ENCODE measurements at places on chromosomes 7 and 10.

GRCh38 chr7:72038022-72038732, 374.0 kb downstream of the CALN1 start:
- no peak for DNase-seq

DNA sequence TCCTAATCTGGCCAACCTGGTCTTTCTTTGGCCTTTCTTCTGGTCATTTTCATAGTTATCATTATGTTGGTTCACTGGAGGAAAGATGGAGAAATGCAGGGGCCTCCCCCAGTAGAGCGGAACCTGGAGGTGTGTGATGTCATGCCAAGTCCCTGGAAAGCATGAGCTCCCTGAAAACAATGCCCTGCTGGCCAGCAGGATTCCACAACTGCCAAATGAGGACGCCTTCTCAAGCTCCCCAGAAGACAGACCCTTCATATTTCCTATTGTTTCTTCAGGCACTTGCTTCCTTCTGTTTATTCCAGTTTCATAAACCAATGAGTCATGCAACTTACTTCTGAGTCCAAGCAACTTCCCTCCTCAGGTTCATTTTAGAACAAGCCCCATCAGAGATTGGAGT, 339.0 kb downstream of the GATA3 start:
- no peak for DNase-seq

DNA sequence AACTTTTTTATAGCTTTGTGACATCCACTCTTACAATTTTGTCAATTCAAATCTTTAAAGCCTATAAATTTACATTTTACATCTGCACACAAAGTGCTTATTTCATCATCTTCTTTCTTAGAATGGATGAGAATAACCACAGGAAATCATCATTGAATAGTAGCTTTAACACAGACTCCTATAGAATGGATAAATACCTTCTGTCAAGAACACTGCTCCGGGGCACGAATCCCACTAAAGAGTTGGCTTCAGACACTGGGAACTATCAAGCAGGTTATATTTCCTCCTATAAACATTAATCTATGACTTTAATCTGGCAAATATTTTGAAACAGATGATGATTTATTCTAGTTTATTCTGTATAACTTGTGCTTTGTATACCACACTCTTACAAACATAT, 269.7 kb upstream of the TPK1 start:
- no peak for DNase-seq

DNA sequence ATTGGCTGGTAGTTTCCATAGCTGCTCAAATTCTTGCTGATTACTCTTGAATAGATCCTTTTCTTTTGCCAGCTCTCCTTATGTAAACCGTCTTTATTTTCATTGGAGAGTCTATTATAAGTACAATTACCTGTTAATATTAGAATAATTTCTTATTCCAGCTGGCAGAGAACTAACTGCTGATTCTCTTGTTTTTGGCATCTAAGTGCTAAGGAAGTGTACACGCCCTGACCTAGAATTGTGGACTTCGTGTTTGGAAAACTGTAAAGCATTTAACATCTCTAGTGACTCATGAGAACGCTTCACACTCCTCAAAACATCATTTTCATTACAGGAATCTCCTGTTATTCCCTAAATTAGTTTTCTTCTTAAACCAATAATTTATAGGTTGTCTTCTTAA, 39.9 kb upstream of the FAM171A1 start:
- no peak for DNase-seq

- no peak for DNase-seq
Measured at GRCh38 chr7:6385110-6385781, 62.5 kb downstream of the DAGLB start.

DNA sequence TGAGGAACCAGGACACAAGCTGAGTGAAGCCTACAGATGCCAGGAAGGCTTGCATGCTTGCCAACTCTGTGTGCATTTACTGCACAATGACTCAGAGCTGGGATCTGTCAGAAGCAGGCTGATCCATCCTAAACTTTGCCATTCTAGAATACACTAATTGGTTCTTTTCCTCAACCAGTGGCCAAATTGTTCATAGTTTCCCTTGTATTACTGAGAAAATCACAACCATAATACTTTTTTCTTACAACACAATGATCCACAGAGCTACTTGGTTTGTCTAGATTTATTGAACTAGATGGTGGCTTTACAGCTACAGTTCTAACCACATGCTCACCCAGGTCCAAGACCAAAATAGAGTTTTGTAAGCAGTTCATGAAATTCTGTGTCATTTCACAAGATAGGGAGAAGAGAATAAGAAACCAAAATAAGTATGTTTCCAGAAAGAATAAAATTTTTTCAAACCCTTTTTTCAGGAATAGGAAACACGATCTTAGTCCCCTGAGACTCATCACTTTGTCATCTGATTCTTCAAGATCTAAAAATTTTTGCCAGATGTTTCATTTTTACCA, 21.0 kb upstream of the LRRC17 start:
- DNase-seq = no peak

GRCh38 chr7:151895631-151896031, 18.7 kb upstream of the PRKAG2 start:
- no peak for DNase-seq

DNA sequence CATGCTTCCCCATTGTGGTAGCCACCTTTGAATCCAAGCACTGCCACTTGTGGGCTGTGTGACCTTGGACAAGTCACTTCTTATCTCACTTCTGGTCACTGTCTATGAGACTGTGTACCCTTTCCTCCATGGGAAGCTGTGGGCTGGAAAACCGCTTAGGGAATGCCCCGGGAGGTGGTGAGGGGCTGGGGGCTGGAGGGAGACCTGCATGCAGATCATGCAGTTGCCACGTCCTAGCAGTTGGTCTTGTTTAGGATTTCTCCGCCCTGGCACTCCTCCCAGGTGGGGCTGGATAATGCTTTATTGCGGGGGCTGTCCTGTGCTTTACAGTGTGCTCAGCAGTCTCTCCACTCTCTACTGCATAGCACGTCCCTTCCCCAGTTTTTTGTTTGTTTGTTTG, 62.9 kb upstream of the OPN4 start:
- no peak for DNase-seq

DNA sequence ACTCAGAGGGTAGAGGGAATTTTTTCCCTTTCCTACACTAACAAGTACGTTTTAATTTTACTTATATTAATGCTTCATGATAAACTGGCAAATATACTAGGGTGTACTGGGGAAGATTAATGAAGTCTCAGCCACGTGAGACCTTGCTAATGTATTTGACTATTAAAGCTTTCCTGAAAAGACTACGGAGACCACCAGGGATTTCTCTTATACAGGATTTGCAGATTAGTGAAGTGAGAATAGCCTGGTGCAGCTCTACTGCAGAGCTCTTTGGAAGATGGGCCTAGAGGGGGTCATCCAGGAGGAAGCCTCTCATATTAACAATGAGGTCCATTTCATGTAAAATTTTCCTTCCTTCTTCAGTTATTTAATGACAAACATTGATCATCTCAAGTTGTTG, 379.0 kb downstream of the SORCS1 start:
- no peak for DNase-seq

- no peak for DNase-seq
Measured at GRCh38 chr7:133742709-133743538, 384.2 kb upstream of the LRGUK start.

DNA sequence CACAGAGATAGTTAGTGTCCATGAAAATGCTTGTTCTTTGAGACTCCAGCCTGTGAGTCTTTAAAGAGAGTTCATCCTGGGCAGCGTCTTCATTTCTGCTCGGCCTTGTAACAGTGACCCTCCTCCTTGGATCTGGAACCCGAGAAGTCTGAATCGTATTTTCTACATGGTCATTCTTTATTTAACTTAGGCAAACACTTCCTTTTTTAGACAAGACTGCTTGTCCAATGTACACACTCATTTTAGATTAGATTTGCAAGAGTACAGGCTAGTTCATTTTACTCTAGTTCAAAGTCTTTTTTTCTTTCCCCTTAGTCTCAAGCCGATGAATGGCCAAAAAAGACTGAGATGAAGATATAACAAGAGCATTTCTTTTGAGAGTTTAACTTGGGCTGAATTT, 133.5 kb downstream of the CHN2 start:
- no peak for DNase-seq

- no peak for DNase-seq
Measured at GRCh38 chr7:128934361-128935341, 3.1 kb upstream of the IRF5 start.

GRCh38 chr10:94239696-94240095, 123.0 kb downstream of the NOC3L start:
- no peak for DNase-seq

DNA sequence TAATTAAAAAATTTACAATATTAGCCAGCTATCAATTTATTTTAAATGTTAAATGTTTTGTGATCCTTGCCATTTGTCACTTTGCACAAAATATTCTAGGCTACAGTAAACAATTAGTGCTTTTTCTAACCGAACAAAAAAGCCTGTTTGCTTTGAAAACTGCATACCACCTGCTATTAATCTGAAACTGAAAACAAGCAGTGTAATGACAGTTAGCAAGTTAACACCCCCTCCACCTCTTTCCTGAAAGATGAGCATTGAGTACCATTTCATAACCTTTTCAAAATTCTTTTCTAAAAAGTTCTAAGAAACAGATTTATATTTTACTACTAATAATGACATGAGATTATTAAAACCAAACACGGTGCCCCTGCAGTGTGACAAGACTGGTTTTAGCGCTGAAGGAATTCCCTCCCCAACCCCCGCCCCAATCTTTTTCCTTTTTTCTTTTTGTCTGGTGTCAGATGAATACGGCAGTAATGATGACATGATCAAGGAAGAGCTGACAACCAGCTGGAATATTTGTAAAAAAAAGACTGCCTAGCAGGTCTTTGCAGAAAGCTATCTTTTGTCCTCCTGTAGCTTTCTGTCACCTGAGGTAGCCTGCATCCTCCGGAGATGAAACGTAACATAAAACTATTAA, 175.6 kb downstream of the CHCHD3 start:
- DNase-seq = no peak

DNA sequence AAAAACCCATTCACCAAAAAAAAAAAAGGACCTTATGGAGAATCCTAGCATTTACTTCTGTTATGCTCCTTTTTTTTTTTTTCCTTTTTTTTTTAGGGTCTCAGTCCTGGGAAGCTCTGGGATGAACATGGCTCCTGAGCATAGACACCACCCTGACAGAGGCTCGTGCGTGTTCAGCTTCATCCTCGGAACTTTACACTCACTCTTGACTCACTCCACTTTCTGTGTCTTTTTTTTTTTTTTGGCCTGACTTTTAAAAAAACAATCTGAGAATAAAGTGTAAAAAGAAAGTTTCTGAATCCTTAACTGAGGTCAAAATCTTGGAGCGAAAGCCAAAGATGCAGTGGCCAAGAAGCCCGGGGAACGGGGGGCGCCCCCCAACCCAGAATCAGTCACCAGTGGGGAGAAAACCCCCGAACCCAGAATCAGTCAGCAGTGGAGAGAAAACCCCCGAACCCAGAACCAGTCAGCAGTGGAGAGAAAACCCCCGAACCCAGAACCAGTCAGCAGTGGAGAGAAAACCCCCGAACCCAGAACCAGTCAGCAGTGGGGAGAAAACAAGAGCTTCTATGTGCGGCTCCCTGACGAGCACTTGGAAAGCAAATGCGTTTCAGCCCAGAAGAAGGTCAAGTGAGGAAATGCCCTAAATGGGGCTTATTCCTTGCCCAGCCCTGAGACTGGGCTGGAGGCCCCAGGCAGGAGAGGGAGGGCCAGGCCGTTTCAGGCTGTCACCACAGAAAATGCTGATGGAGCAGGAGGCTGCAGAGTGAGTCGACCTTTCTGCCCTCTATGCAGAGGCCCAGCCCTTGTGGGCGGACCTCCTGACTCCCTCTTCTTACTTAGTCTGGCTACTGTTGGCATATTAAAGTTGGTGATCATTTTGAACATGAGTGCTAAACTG, 19.0 kb upstream of the PFKP start:
- no peak for DNase-seq

DNA sequence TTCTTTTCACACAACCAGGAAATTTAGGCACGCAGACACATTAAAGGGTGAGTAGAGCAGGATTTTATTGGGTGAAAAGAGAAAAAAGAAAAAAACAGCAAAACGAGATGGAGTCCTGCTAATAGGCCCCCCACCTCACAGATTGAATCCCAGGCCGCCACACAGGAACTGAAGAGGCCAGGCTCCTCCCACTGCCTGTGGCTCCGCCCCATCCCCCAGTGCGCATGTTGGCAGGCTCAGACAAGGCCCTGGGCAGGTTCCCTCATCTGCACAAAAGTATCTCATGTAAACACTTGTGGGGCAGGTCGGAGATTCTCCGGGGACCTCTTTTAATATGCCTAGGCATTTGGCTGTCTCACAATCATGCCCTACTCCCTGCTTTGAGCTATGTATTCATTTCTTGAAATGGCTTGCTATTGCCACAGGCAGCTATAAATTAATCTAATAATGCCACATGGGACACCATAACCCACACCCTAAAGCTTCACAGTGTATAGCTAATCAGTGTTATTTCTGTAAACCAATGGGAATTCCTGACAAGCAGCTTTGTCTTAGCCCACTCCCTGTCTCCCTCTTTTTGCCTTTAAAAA, 76.2 kb upstream of the KIF5B start:
- no peak for DNase-seq

Measured in stimulated activated naive CD8-positive, alpha-beta T cell treated with anti-CD3 and anti-CD28 coated beads, Interleukin-15, amount 100 ng/mL, for 72 hours (primary cell).